ENCODE measurements at places on chromosomes 13 and 19.

DNA sequence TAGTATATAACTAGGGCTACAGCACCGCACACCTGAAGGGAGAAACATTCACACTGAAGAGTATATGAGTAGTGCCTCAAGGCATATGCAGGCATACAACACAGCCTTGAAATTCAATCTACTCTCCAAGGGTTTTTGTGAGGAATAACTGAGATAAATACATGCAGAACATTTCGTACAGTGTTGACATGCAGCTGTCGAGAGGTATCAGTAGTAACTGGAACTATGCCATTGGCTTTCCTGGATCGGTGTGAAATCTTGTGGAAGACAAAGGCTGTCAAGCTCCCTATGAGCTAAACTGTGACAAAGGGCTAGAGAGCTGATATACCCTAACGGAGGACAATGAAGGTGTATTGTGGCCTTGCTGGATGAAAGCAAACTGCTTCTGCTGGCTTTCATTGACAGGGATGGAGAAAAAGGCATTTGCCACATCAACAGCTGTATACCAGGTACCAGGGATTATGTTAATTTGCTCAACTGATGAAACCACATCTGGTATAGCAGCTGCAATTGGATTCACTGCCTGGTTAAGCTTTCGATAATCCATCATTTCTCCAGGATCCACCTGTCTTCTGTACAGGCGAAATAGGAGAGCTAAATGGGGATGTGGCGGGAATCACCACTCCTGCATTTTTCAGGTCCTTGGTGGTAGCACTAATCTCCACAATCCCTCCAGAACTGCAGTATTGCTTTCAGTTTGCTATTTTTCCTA, 16.3 kb downstream of the MTRF1 start:
- DNase-seq: no peak

DNA sequence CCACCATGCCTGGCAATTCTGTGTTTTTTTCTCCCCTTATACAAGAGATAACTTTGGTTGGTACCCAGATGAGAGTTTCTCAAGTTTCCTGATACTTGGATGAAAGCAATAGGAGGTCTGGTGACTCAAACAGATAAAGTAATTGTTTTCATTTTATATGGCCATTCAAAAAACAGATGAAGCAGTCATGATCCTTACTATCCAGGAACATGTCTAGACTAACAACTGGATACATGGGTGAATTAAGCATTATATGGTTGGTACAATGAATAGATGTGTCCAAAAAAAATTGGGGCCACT, 8.5 kb downstream of the ZNF430 start:
- no peak for DNase-seq

DNA sequence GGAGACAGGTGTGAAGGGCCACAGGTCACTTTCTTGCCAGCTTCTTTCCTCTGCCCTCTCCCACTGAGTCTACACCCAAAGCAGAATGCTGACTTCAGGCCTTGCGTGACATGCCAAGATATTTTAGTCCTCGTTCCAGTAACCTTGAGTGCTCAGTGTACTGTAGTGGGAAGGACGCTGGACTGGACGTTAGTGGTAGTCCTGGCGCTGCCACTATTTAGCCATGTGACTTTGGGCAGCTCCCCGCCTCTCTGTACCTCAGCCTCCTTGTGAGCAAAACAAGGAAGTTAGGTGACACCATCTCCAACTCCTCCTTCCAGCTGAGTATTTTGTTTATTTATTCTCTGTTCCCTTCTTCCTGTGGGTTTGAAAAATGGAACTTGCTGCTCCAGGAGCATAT, 86.1 kb downstream of the FRY start:
- DNase-seq: no peak

DNA sequence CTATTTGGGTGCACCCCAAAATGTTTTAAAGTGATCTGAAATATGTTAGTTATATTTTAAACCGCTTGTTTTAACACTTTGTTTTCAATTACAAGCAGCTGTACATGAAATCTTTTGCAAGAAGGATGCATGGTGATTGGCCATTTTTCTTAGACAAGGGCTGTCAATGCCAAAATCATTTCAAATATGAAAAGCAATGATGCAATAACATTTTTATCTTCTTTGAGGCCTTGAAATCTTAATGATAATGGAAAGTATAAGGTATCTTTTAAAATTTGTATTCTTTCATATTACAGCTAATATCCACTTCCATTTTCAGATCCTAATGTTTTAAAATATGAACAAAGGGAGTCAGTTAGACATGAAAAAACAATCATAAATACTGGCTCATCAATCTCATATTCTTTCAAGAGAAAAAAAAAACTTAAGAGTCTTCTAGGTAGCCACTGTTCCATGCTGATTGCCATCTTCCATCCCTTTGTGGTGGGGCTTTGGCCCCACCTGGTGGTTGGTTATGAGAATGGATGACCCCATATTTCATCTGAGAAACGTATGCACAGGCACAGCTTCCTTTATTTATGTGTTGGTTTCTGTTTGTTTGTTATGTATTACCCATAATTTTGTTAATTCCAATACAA, 330.3 kb upstream of the MIR17HG start:
- DNase-seq: no peak

DNA sequence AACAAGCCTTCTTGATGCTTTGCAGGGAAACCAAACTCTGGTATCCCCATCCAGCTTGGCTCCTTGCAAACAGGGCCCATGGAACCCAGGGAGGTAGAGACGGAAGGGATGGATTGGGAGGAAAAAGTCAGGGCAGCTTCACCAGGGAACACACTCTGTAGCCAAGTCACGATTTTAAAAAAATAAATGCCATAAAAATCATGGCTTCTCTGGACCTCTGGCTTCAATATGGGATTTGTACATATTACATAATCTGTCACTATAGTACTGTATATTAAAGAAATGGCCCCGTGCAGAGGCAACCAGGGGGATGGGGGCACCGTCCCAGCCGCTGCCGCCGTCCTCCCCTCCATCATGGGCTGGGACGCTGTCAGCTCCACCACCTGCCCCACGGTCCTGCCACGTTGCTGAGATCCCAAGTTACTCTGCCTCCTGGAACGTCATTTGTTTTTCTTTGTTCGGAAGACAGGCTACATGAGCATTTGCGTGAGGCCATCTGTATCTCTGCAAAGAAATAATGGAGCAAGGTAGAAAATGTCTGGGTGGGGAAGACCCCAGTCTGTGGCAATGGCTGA, 313.3 kb downstream of the ZNF536 start:
- DNase-seq: no peak

GRCh38 chr13:112774829-112775565, 85.2 kb downstream of the ATP11A start:
- no peak for DNase-seq

DNA sequence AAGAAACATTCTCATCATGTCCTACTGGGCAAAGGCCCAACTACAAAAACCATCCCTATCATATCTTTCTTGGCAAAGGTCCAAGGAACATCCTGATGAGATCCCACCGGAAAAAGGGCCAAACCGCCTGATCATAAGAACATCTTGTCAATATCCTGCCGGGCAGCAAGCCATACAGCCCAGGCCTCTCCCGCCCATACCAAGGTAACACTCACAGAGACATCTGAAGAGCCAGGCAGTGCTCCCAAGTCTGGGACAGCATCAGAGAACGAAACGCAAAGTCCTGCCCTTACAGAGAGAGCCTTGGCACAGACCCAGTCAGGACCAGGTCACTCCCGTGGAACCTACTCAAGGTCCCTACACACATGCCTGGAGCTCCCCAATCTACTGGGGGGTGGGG, 18.5 kb upstream of the ZNF331 start:
- no peak for DNase-seq

DNA sequence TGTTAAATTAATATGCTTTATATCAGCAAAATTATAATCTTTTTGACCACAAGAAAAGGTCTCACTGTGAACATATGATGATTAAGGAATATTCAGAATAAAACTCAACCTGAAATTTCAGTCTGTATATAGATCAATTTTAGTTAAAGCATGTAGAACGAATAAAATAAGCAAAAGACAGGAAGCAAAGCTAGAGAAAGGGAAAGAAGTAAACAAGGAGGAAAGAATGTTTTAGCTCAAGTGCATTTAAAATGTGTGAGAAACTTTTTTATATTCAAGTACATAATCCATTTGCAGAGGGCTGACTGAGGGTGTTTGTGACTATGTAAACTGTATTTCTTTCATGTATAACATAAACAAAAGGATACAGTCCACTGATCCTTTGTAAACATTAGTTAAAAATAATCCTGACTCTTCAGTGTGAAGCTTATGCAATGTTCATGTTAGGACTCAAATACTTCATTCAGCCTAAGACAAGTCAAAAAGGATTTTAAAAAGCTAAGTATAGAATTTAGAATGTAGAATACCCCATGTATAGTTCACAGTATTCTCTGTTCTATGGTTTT, 472.1 kb downstream of the DIAPH3 start:
- no peak for DNase-seq

GRCh38 chr13:26541678-26542568, 15.6 kb upstream of the WASF3 start:
- DNase-seq: no peak

- DNase-seq: no peak
Observed at GRCh38 chr19:23070353-23071146, 46.3 kb upstream of the ZNF730 start.
